ENCODE measurements at places on chromosomes 16 and 17.
A peak's percentile ranks its signal among the peaks of the same experiment; 100 is the strongest.

- DNase-seq, result no peak
Observed at GRCh38 chr16:67349172-67349571, 22.6 kb downstream of the LRRC36 start.

- no peak for DNase-seq
Observed at GRCh38 chr17:70642059-70642458, 472.7 kb downstream of the KCNJ2 start.

DNA sequence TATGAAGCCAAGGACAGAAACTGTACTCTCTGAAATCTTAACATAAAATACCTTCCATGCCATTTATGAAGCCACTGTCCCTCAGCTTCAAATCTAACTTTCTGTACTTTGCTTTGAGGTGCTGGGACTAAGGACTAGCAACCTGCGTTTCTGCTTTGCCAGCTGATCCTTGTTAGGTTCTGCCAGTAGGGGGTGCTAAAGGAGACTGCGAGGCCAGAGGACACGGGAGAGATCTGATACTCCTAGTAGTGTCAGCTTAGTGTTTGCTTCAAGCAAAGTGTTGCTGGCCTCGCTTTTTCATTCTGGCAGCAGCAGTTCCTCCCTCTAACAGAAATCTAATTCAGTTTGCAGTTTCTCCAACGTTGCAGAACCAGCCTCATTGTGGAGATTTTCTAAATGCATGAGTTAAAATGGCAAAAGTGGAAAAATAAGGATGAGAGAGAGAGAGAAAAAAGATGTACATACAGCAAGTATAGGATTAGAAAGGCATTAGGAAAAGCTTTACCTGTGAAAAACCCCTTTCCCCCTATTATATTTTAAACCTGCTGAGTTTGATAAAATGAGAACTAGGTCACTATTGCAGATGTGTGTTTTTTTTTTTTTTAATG is 297.5 kb downstream of the CA10 start:
- peak; percentile 20 for DNase-seq

DNA sequence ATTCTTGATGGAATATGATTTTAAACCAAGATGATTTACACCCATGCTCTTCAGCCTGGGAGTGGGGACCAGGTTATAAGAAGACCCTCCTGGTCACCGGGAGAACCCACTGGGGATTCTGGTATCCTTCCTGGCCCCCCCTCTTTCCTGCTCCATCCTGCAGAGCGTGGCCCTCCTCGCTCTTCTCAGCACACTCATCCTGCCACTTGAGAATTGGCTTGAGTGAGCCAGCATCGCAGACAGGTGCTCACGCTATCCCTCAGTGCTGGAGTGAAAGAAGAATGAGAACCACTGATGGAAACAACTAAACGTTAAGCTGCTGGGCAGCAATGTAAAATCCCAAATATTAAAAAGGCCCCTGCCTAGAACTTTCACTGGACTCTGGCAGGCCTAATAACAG is 98.0 kb downstream of the CYTH1 start:
- DNase-seq, result no peak

Data from stromal cell of bone marrow (primary cell).